Activated T-cell treated with anti-CD3 and anti-CD28 coated beads, Interleukin-2, amount 50 U/mL, for 72 hours (primary cell): ENCODE measurements at places on chromosomes 6 and 20.

- DNase-seq = no peak
Observed at GRCh38 chr20:22825076-22825475, 210.0 kb upstream of the SSTR4 start.

DNA sequence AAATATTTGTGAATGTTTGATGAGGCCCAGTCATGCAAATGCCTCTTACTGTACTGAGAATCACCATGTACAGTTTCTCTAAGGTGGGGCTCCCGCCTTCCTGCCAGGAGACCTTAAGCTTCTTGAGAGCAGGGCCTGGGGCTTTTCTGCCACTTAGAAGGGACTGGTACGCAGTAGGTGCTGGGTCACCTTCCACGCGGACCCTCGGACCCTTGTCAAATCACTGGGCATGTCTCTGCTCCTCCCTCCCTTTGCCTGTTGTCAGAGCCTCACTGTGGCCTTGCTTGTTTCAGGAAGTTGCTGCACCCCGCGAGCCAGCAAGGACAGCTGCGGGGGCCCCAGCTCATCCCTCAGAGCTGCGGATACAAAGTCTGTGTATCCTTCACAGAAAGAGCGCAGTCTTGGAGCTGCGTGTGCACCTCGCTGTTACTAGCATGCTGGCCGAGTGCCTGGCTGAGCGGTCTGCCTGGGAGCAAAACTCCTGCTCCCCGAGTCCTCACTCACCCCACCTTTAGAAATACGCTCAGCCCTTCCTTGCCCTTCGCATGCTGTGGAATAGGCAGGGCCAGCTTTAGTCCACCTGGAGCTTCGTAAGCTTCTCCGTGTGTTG, 30.7 kb upstream of the IRF4 start:
- no peak for DNase-seq

- DNase-seq = no peak
Observed at GRCh38 chr20:33063271-33063670, 9.6 kb downstream of the BPIFB3 start.

DNA sequence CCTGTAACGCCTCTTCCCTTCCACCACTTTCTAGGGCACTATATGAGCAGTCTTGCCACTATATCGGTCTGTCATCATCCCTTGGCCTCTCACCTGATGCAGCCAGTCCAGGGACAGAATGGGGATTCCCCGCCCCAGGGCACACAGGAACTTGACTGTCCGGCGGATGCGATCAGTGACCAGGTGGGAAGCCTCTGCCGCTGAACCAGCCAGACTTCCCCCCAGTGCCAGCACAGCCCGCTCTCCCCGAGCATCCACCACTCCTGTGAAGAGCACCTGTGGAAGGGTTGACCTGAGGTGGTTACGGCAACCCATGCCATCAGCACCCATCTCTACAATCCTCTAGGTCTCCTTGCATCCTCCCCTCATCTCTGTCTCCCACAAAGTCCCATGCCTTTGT, 12.2 kb upstream of the NRM start:
- DNase-seq = no peak

DNA sequence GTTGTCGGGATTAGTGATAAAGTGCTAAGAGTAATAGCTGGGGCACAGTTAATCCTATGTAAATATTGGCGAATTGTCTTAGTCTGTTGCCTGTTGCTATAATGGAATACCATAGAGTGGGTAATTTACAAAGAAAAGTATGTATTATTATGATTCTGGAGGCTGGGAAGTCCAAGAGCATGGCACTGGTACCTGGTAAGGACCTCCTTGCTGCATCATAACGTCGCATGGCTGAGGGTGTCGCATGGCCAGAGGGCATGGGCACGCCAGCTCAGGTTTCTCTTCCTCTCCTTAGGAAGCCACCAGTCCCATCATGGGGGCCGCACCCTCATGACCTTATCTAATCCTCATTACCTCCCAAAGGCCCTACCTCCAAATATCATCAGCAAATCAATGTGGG, 29.7 kb downstream of the IRF4 start:
- no peak for DNase-seq

- DNase-seq = no peak
Observed at GRCh38 chr6:23534351-23534750, 591.7 kb upstream of the NRSN1 start.

- DNase-seq = no peak
Observed at GRCh38 chr6:23027281-23027680, 457.9 kb downstream of the HDGFL1 start.
